ENCODE measurements at places on chromosomes 5 and 9.

GRCh38 chr9:133730994-133731715, 7.0 kb downstream of the SARDH start:
- no peak overlapping the region for H3K27ac ChIP-seq
- no peak for DNase-seq
- peaks cover 12% of the 10 kb centered on the region for H3K4me1 ChIP-seq
- H3K4me3 ChIP-seq = no peak overlapping the region
- peaks cover 8% of the 10 kb centered on the region for H3K27me3 ChIP-seq
- peaks cover 3% of the 10 kb centered on the region for H3K36me3 ChIP-seq

DNA sequence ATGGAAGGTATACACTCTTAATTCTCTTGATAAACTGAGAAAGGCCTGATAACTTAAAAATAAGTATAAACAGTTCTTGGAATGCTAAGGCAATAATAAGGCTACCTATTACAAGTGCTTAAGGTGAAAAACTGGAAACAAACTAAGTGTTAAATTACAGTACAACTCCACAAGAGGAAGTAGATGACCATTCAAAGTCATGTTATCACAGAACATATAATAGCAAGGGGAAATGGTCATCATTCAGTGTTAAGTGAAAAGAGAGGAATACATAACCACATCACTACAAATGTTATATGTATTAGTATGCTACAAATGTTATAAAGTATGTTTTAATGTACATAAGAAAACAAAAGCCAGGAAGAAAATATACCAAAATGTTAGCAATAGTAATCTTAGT, 135.9 kb downstream of the CCDC192 start:
- DNase-seq = no peak
- H3K27me3 ChIP-seq = no peaks in the 10 kb centered on the region
- H3K27ac ChIP-seq = no peak overlapping the region
- peaks cover 2% of the 10 kb centered on the region for H3K36me3 ChIP-seq
- H3K4me1 ChIP-seq = no peaks in the 10 kb centered on the region

DNA sequence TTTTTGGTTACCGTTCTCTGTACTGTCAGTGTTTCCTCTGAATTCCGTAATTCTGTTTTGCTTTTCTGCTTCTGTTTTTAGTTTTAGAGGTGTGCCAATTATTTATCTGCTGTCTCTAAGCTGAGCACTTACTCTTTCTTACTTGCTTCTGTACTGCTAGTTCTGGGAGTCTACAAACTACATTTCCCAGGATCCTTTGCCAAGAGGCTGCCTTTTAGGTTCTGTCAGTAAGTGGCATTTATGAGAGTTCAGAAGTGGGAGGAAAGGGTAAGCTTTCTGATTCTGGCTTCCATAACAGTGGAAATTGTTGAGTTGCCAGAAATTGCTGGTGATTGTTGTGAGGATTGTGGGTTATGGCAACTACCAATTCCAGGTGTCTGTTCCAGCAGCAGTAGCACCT, 102.4 kb downstream of the OSTF1 start:
- peak overlapping the region; percentile 49 for H3K4me3 ChIP-seq
- H3K27ac ChIP-seq = no peak overlapping the region
- peaks cover 17% of the 10 kb centered on the region for H3K4me1 ChIP-seq
- peaks cover 3% of the 10 kb centered on the region for H3K36me3 ChIP-seq
- DNase-seq = no peak

- H3K27ac ChIP-seq = peak overlapping the region; percentile 97
- H3K4me3 ChIP-seq = peak overlapping the region; percentile 73
- DNase-seq = peak; percentile 12
- H3K4me1 ChIP-seq = peaks cover 71% of the 10 kb centered on the region
- peaks cover 9% of the 10 kb centered on the region for H3K36me3 ChIP-seq
Observed at GRCh38 chr5:154761046-154761736, 6.0 kb downstream of the LARP1 start.

DNA sequence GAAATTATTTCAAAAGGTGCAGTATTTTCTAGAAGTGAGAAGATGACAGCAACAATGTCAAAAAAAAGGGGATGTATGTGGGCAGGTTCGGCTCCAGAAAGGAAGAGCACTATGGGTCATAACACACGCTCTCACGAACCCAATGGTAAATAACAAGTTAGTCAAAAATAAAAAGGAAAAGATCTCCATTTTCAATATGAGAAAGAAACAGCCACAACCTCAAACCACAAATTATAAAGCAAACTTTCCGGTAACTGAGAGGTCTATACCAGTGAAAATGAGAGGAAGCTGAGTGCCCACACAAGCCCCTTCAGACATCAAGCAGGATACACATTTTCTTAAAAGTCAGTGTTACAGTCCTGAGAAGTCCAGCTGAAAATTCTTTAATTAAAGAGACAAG, 398.5 kb upstream of the RPS23 start:
- H3K27me3 ChIP-seq = no peaks in the 10 kb centered on the region
- peak overlapping the region; percentile 56 for H3K4me3 ChIP-seq
- no peaks in the 10 kb centered on the region for H3K36me3 ChIP-seq
- no peak for DNase-seq
- H3K27ac ChIP-seq = peak overlapping the region; percentile 79

GRCh38 chr5:151424892-151425523, 22.4 kb upstream of the SLC36A1 start:
- H3K27ac ChIP-seq = no peak overlapping the region
- H3K4me3 ChIP-seq = no peak overlapping the region
- peaks cover 5% of the 10 kb centered on the region for H3K36me3 ChIP-seq
- peaks cover 2% of the 10 kb centered on the region for H3K4me1 ChIP-seq
- no peak for DNase-seq

GRCh38 chr9:136059321-136059791, 35.7 kb downstream of the NACC2 start:
- H3K36me3 ChIP-seq = no peaks in the 10 kb centered on the region
- H3K27ac ChIP-seq = no peak overlapping the region
- peaks cover 16% of the 10 kb centered on the region for H3K4me1 ChIP-seq

GRCh38 chr5:120354126-120354525, 110.0 kb upstream of the PRR16 start:
- DNase-seq = no peak
- H3K27ac ChIP-seq = no peak overlapping the region

DNA sequence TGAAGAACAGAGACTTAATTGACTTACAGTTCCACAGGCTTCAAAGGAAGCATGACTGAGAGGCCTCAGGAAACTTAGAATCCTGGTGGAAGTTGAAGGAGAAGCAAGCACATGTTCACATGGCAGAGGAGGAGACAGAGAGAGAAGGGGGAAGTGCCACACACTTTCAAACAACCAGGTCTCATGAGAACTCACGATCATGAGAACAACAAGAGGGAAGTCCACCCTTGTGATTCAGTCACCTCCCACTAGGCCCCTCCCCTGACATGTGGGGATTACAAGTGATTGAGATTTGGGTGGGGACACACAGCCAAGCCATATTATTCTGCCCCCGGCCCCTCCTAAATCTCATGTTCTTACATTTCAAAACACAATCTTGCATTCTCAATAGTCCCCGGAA, 19.5 kb downstream of the NR3C1 start:
- H3K36me3 ChIP-seq = peaks cover 7% of the 10 kb centered on the region
- H3K27ac ChIP-seq = no peak overlapping the region
- DNase-seq = no peak

DNA sequence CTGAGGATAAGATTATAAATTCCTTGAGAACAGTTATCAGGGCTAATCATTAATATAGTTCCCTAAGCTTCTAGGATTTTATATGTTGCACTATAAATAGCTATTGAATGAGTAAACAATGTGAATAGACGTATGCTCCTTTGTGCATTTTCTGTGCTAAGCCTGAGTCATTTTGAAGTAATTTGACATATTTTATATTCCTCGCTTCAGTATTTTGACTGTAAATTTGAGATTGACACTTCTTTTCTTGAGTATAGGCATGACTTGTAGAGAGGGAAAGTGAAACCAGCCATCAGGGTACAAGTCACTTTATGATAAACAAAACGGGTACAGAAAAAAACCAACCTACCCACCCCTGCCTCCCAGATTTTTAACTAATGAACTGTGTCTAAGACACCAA, 367.7 kb upstream of the PRR16 start:
- H3K36me3 ChIP-seq = no peaks in the 10 kb centered on the region
- no peak overlapping the region for H3K4me3 ChIP-seq
- H3K27me3 ChIP-seq = no peaks in the 10 kb centered on the region
- DNase-seq = no peak

GRCh38 chr9:126591083-126591482, 22.6 kb upstream of the LMX1B start:
- no peak for DNase-seq
- H3K4me1 ChIP-seq = no peaks in the 10 kb centered on the region
- peaks cover 2% of the 10 kb centered on the region for H3K36me3 ChIP-seq
- H3K27me3 ChIP-seq = peaks cover 73% of the 10 kb centered on the region
- H3K27ac ChIP-seq = no peak overlapping the region

GRCh38 chr9:134136118-134136995, 475 bp downstream of the WDR5 start:
- peak overlapping the region; percentile 85 for H3K27ac ChIP-seq
- H3K4me1 ChIP-seq = peaks cover 40% of the 10 kb centered on the region
- no peaks in the 10 kb centered on the region for H3K36me3 ChIP-seq
- H3K4me3 ChIP-seq = peak overlapping the region; percentile 93

DNA sequence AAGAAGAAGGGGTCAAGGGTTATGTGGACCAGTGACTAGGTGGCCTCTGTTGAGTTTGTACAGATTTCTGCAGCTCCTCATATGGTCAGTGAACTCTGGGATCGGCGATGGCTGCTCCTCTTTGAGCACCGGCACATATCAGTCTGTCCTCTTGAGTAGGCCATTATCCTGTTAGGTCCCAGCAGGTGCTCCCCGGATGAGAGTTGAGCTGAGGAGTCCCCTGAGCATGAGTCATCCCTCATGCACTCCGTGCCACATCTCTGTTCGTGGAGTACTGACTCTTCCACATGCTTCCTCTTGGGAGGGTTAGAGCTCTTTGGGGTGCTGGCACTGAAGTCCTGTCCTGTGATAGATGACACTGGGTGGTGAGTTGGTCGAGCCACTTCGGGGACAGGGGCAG, 143.7 kb downstream of the PTTG1 start:
- no peak overlapping the region for H3K4me3 ChIP-seq
- no peak overlapping the region for H3K27ac ChIP-seq
- H3K27me3 ChIP-seq = peaks cover 12% of the 10 kb centered on the region
- DNase-seq = no peak
- H3K36me3 ChIP-seq = no peaks in the 10 kb centered on the region
- H3K4me1 ChIP-seq = no peaks in the 10 kb centered on the region

- peak overlapping the region; percentile 69 for H3K4me3 ChIP-seq
- peaks cover 22% of the 10 kb centered on the region for H3K4me1 ChIP-seq
- no peaks in the 10 kb centered on the region for H3K36me3 ChIP-seq
- peak; percentile 64 for DNase-seq
Observed at GRCh38 chr9:127921557-127922120, 4.8 kb upstream of the ST6GALNAC4 start.

DNA sequence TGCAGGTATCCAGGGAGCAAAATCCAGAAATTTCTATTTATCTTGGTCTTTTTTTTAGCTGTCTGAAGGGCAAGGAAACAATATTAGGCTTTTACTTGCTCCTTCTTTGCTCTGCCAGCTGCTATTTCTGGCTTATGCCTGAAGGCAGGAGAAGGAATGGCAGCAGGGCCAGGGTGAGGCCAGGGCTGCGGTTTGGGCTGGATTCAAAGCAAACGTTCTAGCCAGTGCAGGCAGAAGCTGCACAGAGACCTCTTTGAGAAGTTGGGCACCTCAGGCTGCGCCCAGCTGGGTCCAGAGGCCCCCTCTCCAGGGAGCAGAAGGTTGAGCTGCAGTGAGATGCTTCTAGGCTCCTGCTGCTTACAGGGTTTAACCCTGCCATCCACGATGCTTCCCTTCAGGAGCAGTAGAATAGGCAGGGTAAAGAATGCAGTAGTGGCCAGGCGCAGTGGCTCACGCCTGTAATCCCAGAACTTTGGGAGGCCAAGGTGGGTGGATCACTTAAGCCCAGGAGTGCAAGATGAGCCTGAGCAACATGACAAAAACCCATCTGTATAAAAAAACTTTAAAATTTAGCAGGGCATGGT, 201.2 kb downstream of the ADCY2 start:
- H3K27ac ChIP-seq = no peak overlapping the region
- H3K4me3 ChIP-seq = no peak overlapping the region
- no peak for DNase-seq
- peaks cover 15% of the 10 kb centered on the region for H3K27me3 ChIP-seq
- H3K36me3 ChIP-seq = no peaks in the 10 kb centered on the region
- H3K4me1 ChIP-seq = no peaks in the 10 kb centered on the region

DNA sequence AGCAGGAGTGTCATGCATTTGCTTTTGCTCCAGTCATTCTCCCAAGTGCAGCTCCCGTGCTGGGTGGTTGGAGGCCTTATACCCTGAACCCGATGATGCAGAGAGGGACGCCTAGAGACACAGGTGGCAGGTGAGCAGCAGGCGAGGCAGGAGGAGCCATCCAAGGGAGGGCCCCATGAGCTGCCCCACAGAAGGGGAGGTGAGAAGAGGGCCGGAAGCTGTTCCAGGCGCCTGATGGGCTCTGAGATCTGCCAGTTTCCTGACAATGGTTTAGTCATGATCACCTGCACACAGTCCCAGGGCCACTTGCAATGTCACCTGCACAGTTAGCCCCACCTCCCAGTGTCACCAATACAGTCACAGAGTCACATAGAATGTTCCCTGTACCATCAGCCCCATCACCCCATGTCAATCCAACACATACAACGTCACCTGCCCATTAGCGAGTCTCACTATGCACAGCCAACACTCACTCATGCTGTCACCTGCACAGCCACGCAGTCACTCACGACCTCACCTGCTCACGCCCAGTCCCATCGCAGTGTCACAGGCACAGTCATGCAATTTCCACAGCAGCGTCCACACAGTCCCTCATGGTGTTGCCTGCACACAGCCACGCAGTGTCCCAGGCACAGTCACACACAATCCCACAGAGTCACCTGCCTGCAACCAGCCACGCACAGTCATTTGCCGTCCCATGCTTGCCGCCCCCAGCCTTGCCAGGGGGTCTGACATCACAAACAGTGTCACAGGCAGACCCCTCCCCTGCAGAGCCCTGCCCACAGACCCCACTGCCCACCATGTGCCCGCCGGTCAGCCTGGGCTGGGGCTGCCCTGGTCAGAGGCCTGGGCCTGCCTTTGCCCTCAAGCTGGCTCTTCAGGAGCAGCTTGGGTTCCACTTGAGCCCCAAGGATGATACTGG, 113.4 kb downstream of the LHX2 start:
- no peak for DNase-seq
- no peaks in the 10 kb centered on the region for H3K36me3 ChIP-seq
- no peak overlapping the region for H3K27ac ChIP-seq
- H3K27me3 ChIP-seq = peaks cover 27% of the 10 kb centered on the region

DNA sequence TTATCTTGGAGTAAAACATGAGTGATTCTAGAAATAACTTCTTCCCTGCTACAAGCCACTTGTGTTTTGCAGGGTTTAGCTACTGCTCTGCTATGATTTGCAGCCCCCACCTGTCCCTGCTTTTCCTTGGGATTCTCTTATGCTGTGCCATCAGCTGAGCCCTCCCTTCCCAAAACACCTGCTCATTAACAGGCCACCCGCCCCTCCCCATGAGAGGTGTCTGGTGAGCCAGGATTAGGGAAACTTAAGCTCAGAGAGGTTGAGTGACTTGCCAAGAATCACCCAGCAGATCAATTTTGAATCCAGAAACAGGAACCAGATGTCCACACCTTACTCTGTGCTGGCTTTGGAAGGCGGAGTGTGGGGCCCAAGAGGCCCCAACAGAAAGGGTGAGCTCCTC, 111.7 kb upstream of the CXCL14 start:
- H3K4me3 ChIP-seq = no peak overlapping the region
- DNase-seq = no peak
- H3K27me3 ChIP-seq = peaks cover 63% of the 10 kb centered on the region
- no peaks in the 10 kb centered on the region for H3K36me3 ChIP-seq
- no peaks in the 10 kb centered on the region for H3K4me1 ChIP-seq
- H3K27ac ChIP-seq = no peak overlapping the region

All from T-helper 17 cell (primary cell).